ENCODE measurements at places on chromosomes 11 and 22.

- no peak for DNase-seq
These were observed 6.5 kb downstream of the GAL start for GRCh38 chr11:68690671-68691401.

DNA sequence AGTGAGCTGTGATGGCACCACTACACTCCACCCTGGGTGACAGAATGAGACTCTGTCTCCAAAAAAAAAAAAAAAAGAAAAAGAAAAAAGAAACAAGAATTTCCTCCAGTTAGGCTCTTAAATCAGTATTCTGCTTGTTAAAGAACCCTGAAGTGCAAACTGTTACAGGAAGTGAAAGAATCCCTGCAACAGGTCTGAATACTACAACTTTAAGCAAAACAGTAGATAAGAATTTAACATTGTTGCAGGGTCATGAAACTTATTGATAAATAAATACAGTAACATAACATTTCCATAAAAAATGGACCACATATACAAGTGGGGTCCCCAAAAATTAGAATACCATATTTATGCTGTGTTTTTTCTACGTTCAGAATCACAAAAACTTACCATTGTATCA, 35.8 kb downstream of the FCHSD2 start:
- DNase-seq: no peak

- DNase-seq: no peak
These were observed 48.0 kb downstream of the ENTHD1 start for GRCh38 chr22:39845529-39845928.

DNA sequence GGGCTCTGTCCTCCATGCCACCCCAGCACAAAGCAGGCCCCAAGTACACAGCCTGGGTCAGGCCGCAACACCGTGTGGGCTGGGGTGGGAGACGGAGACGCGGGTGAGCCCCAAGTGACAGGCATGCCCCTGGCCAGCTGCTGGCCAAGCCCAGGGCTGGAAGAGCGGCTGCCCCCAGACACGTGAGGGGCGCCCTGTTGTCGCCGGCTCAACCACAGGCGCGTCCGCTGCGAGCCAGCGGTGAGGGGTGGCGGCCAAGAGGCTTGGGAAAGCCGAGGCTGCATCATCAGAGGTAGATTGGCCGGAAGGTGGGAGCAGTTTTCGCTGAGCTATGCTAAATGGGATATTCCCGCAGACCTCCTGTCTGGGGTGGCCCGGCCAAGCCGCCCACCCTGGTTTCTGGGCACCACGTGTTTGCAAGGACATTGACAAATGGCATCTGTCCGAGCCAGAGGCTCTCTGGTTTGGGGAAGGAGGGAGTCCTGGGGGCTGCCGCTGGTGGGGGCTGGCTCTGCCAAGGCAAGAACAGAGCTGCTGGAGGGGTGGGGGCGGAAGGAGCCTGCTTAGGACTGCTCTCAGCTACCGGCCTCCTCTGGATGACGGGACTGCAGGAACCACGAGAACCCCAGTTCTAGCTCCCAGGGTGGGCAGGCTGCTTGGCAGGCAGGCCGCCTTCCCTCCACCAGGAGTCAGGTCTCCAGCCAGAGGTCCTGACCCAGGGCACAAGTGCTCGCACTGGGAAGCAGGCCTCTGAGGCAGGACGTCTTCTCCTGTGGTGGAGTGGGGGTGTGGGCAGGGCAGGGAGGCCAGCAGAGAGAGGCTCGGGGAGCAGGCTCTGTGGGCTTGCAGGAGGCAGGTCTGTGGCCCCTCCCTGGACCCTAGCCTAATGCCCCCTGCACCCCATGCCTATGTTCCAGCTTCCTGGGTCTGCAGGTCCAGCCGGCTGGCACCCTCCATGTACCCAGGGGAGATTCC, 552 bp downstream of the PRR33 start:
- no peak for DNase-seq

DNA sequence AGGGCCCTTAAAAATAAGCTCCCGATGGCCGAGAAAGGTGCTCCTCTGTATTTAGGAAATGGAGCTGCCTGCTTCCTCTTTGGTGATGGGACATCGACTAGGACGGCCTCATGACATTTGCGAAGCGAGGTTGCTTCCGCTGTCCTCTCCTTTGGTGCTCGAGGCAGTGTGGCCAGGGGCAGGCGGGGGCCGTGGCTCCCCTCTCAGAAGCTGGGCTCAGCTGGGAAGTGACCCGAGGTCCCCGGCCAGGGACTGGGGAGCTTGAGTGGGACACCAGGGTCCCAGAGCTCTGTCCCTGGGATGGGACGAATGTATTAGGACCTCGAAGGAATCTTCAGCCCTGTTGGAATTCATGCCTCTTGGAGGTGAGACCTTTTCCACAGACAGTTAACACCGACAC, 151.1 kb downstream of the CTTN start:
- no peak for DNase-seq

DNA sequence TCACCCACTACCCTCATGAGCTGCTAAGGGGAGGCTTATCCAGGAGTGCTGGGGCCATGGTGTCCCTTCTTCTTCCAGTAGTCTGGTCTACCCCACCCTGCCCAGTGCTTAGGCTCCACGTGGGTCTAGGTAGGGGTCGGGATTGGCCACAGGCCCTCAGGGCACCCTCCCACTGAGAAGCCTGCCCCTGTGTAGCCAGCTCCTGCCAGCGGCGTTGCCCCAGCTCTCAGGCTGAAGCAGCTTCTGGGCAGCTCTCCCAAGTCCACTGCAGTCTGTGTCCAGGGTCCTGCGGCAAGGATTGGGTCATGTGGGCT, 24.0 kb upstream of the RIC3 start:
- no peak for DNase-seq

DNA sequence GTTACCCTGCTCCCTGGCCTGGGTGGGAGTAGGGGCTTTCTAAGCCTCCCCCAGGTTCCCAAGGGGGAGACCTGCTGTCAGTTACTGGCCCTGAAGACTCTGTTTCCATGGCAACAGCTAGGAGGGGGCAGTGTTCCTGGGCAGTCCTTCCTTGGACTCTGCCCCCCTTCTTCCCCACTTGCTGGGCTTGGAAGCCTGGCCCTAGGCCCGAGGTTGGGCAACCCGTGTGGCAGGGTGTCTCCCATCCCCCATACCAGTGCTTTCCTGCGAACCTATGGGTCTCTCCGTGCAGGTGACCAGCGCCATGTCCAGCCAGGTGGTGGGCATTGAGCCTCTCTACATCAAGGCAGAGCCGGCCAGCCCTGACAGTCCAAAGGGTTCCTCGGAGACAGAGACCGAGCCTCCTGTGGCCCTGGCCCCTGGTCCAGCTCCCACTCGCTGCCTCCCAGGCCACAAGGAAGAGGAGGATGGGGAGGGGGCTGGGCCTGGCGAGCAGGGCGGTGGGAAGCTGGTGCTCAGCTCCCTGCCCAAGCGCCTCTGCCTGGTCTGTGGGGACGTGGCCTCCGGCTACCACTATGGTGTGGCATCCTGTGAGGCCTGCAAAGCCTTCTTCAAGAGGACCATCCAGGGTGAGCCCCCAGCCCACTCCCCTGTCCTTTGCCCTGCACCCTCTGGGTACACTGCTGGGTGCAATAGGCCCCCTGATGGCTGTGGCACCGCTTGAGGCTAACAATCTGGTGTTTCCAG, 1.7 kb downstream of the ESRRA start:
- DNase-seq: no peak

DNA sequence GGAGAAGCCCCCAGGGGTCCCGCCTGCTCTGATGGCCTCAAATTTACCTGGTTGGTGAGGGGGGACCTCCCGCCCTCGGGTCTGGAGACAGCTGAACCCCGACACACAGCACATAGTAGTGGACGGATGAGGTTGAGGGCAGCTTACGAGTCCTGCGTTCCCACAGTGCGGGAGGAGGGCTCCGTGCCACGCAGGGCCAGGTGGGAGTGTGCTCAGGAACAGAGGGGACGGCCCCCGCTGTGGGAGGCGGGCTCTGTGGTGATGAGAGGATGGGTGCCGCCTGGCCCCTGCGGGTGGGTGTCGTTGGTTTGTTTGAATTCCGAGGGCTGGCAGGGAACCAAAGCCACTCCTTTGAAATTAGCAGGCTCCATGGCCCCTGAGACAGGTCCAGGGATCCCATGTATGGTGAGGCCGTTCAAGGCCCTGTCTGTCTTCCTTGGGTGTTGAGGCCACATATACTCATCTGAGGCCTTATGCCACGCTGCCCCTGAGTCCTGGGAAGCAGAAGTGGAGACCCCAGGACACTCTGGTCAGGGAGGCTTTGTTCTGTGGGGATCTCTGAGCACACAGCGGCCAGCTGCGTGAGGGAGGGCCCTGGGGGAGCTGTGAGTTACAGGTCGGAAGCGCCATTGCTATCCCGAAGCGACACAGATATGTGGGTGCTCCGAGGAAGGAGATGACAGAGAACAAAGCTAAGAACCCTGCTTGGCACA, 21.9 kb downstream of the NADSYN1 start:
- DNase-seq: no peak
